ENCODE measurements at places on chromosomes 2 and 18.
A peak's percentile ranks its signal among the peaks of the same experiment; 100 is the strongest.

DNA sequence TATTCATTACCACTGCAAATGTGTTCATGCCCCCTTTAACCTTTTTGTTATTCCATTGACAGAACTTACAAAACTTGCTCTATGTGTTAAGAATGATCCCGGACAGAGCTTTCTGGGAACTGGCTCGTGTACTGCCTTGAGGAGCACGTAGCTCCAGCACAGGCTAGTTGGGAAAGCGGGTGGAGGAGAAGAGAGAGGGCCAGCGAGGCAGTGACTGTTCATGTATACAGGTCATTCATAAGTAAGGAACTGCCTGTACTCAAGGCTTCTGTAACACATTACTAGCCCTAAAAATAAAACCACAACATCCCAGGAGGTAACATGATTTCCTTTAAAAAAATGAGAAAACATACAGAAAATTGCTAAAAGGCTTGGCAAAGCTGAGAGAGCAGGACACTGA is 109.0 kb downstream of the STK39 start:
- peak overlapping the region; percentile 28 for H3K27ac ChIP-seq
- no peak overlapping the region for H3K4me3 ChIP-seq
- H3K27me3 ChIP-seq, result no peaks in the 10 kb centered on the region
- H3K4me1 ChIP-seq, result peaks cover 35% of the 10 kb centered on the region
- H3K36me3 ChIP-seq, result no peaks in the 10 kb centered on the region

DNA sequence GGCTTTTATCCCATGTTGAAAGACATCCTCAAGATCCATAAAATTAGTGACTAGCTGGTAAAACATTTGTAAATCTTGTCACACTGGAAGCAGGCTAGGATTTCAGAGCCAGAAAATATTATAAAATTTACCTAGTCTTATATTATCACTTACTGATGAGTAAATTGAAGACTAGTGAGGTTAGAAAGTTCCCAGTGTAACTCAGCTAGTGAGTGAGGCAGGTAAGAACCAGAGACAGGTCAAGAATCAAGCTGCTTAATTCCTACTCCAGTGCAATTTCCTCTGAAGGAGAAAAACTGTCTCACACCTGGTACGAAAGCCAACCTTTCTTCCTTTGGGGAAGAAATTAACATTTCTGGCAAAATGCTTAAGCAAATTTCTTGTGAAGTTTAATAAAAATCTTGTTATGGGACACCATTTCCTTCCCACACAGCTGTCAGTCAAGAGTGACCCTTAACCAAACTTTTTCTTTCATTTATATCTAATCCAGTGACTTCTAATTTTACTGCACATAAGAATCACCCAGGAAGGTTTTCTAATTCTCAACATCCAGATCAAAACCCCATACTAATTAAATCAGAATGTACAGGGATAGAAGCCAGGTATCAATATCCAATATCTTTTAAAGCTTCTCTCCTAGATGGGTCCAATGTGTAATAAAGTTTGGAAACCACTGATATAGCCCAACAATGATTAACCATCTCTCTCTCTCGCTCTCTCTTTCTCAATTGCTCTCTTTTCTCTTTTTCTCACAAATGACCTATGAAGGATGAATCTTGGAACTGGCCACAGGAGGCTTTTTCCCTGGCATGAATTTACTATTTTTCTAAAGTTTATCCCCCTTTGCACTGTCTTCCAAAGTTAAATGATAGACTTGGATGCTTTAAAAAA is 264.3 kb upstream of the SLC39A10 start:
- H3K27me3 ChIP-seq, result no peaks in the 10 kb centered on the region
- H3K36me3 ChIP-seq, result no peaks in the 10 kb centered on the region
- no peak for DNase-seq
- H3K4me3 ChIP-seq, result no peak overlapping the region
- H3K27ac ChIP-seq, result no peak overlapping the region

GRCh38 chr2:143633419-143633818 is 504.2 kb downstream of the ARHGAP15 start:
- no peak overlapping the region for H3K4me3 ChIP-seq
- DNase-seq, result no peak
- peaks cover 3% of the 10 kb centered on the region for H3K36me3 ChIP-seq
- no peaks in the 10 kb centered on the region for H3K27me3 ChIP-seq
- no peaks in the 10 kb centered on the region for H3K4me1 ChIP-seq

DNA sequence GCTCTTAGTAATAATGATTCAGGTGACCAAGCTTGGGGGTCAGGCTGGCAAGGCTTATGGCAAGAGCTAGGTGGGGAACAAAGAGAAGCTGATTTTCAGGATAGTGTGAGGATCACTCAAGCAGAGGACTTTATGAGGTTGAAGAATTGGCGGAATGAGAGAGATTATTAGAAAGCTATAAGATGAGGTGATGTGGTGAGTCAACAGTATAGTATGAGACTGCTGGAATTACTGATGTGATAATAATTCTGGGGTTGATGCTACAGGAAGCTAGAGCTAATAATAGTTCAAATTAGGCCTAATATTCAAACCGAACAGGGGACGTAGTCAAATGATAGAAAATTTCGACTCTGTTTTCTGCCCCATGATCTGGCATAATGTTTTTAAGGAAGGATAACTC is 2115.3 kb upstream of the PIK3C3 start:
- peaks cover 38% of the 10 kb centered on the region for H3K4me1 ChIP-seq
- no peak overlapping the region for H3K4me3 ChIP-seq
- no peak overlapping the region for H3K27ac ChIP-seq
- H3K36me3 ChIP-seq, result no peaks in the 10 kb centered on the region
- H3K27me3 ChIP-seq, result no peaks in the 10 kb centered on the region
- DNase-seq, result no peak

DNA sequence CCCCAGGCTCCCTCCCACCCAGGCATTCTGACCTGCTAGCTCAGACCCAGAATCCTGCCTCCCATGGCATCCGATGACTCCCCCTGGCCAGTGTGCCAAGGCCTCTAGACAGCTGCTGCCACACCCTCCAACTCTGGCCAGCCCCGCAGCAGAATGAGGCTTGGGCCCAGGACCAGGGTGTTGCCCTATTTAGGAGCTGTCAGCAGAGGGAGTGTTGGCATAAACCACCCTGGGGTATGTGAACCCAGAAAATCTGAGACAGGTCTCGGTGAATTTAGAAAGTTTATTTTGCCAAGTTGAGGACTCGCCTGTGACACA is 134.3 kb downstream of the KLHL29 start:
- H3K27me3 ChIP-seq, result no peaks in the 10 kb centered on the region
- no peaks in the 10 kb centered on the region for H3K36me3 ChIP-seq
- no peak overlapping the region for H3K27ac ChIP-seq
- no peak overlapping the region for H3K4me3 ChIP-seq

GRCh38 chr2:215750763-215751162 is 262.6 kb downstream of the MREG start:
- no peaks in the 10 kb centered on the region for H3K4me1 ChIP-seq
- H3K36me3 ChIP-seq, result no peaks in the 10 kb centered on the region
- no peaks in the 10 kb centered on the region for H3K27me3 ChIP-seq
